Fibroblast of villous mesenchyme (primary cell): ENCODE measurements at places on chromosomes 7 and 10. TPM values are rescaled to one million over a fixed set of nuclear protein-coding genes. Genes with fewer than 3 reads are reported as not detected.
A peak's percentile ranks its signal among the peaks of the same experiment; 100 is the strongest.

The KCNIP2 gene
- total RNA-seq: 0.86 and 0.97 TPM in 2 replicates

The SPDYE8 gene
- total RNA-seq: not detected in 2 replicates

The NAT16 gene
- not detected in 2 replicates for total RNA-seq

The TMEM213 gene
- total RNA-seq: not detected in 2 replicates

The GIMAP1 gene
- total RNA-seq: not detected in 2 replicates

The WDR86 gene
- 0.32 and 1.3 TPM in 2 replicates for total RNA-seq

The MYH16 gene
- total RNA-seq: not detected in 2 replicates

The MINDY3 gene
- 29.6 and 39.7 TPM in 2 replicates for total RNA-seq

The DNAJC12 gene
- total RNA-seq: 1.3 TPM in 2 replicates

DNA sequence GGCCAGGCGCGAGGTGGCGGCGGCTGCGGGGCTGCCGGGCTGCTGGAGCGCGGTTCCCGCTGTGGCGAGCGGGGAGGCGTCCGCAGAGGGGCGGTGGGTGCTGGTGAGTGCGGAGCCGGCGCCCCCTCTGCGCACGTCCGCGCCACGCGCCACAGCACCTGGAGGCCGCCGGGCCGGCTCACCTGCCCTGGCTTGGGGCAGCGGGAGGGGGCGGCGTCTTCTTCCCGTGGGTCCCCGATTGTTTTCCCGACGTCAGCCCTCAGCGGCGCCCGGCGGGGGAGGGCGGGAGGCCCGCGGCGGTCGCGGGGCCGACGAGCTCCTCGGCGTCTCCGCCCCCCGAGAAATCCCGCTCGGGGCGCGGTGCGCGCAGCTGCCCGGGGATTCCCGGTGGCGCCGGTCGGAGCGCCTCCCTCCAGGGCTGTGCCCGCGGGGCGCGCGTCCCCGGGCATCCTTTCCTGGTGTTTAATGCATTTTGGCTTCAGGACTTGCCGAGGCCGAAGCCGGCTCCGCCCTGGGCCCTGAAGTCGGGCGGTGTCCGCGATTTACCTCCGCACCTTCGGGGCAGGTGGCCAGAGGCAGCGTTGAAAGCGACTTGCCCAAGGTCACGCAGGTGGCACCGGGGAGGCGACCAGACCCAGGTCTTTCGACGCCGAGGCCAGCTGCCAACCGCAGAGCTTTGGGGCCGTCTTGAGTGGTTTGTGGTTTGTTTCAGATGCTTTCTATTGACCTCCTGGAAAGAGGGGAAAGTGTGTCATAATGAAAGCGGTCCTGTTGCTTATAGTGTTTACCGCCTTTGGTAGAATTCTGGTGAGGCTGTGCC is 561 bp downstream of the PLEKHA1 start:
- DNase-seq: peak; percentile 42

DNA sequence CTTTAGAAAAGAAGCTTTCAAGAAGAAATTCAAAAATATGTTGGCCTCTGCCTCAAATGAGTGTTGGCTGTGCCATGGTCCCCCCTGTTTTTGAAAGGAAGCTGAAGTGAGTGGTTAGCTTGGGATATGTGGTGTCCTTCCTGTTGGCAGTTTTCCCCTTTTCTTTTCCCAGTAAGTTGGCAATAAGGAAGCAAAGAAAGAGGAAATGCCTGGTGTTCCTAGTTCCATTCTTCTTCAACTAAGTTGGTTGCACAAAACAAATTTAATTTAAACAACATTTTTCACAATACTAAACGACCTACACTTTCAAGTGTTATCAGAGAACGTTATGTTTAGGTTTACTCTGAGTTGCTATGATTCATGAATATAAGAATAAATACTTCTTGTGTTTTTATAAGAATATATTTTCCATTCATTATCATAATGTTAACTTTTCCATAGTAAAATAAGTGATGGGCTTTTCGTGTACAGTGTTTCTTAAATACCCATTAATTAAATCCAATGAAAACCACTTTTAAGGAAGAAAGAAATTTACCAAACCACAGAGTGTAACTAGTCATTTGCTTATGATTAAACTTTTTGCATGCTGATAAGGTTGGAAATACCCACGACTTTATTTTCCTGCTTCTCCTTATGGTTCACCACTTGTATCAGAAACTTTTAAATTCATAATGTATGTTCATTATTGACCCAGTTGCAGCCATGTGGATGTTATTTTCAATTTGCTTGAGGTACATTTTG is 7.7 kb downstream of the HDAC9 start:
- no peak for DNase-seq

- DNase-seq: peak; percentile 12
These were observed 134.9 kb downstream of the CAMK1D start for GRCh38 chr10:12484002-12484918.

DNA sequence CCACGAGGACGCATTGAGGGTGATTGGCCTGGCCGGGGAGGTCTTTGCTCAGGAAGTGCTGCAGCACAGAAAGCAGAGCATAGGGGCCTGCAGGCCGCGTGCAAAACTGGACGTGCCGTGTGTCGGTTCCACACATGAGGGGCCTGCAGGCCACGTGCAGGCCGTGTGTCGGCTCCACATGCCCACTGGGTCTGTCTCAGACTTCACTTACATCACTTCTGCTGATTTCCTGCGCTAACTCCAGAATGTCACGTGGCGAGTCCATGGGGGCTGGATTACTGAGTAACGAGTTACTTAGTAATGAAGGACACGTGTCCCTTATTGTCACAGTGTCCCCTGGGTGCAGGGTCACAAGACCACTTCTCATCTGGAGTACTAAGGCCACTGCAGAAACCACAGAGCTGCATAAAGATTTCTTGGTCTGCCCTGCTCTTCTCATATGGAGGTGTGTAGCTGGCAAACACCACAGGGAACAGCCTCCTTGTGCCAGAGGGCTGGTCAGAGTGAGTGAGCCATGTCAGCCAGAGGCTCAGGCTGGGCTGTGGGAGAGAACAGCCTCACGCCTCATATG is 60.8 kb downstream of the GDI2 start:
- no peak for DNase-seq

GRCh38 chr7:141534757-141535737 is 16.2 kb upstream of the AGK start:
- no peak for DNase-seq

- no peak for DNase-seq
These were observed 42.1 kb downstream of the PPP1R9A start for GRCh38 chr7:94949532-94949931.

DNA sequence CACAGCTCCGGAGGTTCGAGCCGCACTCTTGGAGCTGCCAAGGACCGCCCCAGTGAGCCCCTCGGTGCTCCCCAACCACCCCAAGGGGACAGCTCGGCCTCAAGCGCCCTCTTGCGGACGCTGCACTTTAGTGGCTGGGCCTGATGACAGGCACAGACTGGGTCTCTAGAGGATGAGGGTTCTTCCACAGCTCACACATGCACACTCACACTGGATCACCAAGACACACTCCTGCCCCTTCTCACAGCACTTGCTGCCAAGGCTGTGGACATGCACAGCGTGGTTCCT is 2.1 kb downstream of the RET start:
- no peak for DNase-seq

- no peak for DNase-seq
These were observed 4.9 kb upstream of the ZNF679 start for GRCh38 chr7:64223366-64223765.

GRCh38 chr10:78997635-78998618 is 70.8 kb upstream of the ZMIZ1 start:
- peak; percentile 63 for DNase-seq

GRCh38 chr10:27297844-27298521 is 57.4 kb upstream of the ACBD5 start:
- DNase-seq: no peak

GRCh38 chr10:61786728-61787127 is 114.8 kb upstream of the ARID5B start:
- DNase-seq: peak; percentile 84

DNA sequence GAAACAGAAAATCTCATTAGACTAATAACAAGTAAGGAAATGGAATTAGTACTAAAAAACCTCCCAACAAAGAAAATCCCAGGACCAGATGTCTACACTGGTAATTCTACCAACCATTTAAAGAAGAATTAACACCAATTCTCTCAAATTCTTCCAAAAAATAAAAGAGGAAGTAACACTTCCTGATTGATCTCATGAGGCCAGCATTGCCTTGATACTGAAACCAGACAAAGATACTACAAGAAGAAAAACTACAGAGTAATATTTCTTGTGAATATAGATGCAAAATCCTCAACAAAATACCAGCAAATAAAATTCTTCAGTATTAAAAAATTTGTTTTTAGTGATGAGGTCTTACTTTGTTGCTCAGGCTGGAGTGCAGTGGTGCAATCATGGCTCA is 21.3 kb downstream of the GCK start:
- no peak for DNase-seq

GRCh38 chr7:11290863-11291262 is 317.2 kb downstream of the PHF14 start:
- no peak for DNase-seq

GRCh38 chr7:33425395-33425794 is 296.0 kb downstream of the BBS9 start:
- DNase-seq: no peak

DNA sequence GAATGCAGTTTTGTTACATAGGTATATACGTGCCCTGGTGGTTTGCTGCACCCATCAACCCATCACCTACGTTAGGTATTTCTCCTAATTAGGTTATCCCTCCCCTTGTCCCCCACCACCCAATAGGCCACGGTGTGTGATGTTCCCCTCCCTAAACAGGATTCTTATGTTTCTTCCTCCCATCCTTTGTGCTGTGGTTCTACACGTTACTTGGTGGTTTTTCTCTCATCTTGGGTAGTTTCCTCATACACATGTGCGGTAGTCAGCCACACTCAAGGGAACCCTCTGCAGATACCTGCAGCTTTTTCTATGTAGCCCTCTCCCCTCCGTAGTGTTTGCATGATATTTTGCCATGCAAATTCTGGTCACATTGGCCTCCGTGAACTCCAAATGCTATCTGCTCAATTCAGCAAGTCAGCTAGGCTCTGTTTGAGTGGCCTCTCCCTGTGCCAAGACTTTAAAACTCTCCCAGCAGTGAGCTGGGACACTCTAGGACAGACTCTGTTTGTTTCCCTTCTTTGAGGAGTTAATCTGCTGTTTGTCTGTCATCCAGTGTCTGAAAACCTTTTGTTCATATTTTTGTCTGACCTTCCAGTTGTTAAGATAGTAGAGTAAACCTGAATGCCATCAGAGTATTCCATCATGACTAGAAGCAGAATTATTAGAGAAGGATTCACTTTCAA is 41.0 kb downstream of the RABGEF1 start:
- no peak for DNase-seq

DNA sequence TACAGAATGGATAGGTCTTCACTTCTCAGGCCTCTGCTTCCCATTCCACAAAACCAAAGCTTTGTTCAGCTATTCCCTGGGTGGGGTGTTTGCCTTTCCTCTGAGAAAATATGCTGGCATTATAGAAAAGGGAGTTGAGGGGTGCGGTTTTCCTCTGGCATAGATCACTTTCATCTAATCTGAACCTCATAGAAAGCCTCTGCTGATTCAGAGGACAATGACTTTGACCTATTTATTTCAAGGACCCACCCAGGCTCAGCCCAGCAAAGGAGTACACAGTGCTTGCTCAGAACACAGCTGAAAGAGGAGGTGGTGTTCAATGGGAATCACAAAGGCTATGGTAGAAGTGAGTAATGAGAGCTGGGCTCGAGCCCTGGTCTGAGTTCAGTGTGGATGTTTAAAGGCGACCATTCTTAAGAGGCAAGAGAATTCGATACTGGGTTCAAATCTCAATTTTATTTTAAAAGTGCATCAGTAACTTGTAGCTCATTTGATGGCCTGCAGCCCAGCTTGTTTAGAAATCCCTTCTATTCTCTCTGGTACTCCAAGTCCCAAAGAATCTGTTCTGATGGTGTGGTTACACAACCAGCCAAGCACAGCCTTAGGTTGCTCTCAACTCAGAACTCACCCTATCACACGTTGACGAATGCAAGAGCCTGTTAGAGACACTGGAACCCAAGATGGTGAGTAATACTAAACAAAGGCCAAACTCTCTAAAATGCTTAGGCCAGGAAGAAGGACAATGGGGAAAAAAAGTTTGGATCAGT is 1012.8 kb downstream of the LRMDA start:
- peak; percentile 45 for DNase-seq

- no peak for DNase-seq
These were observed 224.1 kb downstream of the CCSER2 start for GRCh38 chr10:84552478-84552877.

GRCh38 chr7:4861673-4862072 is at the start of gene PAPOLB:
PAPOLB (minus strand) TSS chr7:4862030; CDS start chr7:4861810, 220 bp downstream.
- no peak for DNase-seq

GRCh38 chr7:1845536-1846311 is 175.6 kb downstream of the ELFN1 start:
- no peak for DNase-seq

DNA sequence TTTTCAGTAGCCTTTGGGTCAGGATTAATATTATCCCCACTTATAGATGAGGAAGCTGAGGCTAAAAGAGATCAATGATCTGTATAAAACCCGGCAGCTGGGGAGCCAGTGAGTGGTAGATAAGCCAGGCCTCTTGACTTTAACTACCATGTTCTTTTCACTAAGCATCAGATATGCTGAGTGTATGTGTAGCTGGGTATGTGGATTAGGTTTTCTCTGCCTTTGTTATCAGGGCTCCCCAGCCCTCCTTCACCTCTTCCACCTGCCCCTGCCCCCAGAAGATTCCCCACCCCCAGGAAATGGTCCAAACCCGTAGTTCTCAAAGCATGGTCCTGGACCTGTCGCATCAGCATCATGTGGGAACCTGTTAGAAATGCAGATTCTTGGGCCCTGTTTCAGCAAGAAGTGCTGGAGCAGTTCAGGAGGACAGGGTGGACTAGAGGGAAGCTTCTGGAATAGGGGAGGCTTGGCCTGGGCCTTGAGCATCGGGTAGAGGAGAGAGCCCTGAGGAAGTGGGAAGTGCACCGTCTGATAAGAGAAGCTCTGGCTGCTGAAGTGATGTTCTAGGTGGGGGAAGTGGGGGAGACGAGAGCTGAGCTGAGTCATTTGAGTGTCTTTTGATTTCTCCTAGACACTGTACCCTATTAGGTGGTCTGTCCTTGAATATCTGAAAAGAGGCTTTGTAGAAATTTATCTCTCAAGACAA is 101.3 kb downstream of the HIF1AN start:
- no peak for DNase-seq

GRCh38 chr7:144086730-144087129 is 652 bp downstream of the OR2A12 start:
- no peak for DNase-seq

- no peak for DNase-seq
These were observed 287.2 kb downstream of the PTPRN2 start for GRCh38 chr7:158300427-158300826.

DNA sequence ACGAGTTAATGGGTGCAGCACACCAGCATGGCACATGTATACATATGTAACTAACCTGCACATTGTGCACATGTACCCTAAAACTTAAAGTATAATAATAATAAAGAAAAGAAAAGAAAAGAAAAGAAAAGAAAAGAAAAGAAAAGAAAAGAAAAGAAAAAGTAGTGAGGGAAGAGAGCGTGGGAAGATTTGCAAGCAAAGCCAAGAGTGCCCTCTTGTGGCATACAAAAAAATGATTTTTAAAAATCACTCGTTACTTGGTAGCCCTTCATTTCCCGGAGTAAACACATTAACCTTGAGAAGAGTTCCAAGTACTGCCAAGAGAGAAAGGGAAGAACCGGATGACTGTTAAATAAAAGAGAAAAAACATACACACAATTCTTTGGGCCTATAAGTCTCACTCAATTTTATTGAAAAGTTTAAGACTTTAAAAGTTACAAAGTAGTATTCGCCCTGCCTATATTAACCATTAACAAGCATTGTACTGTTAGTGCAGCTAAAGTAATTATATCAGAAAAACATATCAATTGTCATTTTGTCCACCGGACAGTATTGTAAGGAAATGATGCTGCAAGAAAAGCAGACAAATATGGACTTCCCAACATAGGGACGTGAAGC is 6.2 kb upstream of the CH25H start:
- peak; percentile 58 for DNase-seq
